ENCODE measurements at places on chromosomes 5 and 9. TPM values are rescaled to one million over a fixed set of nuclear protein-coding genes. Genes with fewer than 3 reads are reported as not detected.

Gene CAMK2A
- total RNA-seq, result 0.28 TPM

GRCh38 chr9:33458444-33458843, 11.1 kb upstream of the AQP3 start:
- peak; percentile 66 for ATAC-seq

Gene GPR151
- not detected for total RNA-seq

GRCh38 chr9:95108777-95109176, 208.7 kb downstream of the FANCC start:
- ATAC-seq, result no peak

DNA sequence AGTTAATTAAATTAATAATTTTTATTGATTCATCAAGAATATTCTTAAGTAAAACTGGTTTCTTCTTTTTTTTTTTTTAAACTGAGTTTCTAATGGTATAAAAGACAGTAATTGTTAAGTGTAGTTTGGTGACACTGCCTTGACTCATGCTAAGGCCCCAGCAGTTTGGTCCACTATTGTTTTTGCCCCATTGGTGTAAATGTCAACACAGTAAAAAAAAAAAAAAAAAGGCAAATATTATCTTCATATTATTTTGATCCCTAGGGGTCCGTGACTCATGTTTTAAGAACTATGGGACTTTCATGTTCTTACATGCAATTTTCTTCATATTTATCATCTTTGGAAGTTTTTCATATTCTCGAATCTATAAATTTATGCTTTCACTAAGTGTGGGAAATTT, 29.2 kb upstream of the JAK2 start:
- ATAC-seq, result no peak

GRCh38 chr5:145247745-145248040, 587.4 kb downstream of the PRELID2 start:
- ATAC-seq, result no peak

- ATAC-seq, result no peak
These were observed 1008.2 kb upstream of the CDH9 start for GRCh38 chr5:28046596-28046995.

DNA sequence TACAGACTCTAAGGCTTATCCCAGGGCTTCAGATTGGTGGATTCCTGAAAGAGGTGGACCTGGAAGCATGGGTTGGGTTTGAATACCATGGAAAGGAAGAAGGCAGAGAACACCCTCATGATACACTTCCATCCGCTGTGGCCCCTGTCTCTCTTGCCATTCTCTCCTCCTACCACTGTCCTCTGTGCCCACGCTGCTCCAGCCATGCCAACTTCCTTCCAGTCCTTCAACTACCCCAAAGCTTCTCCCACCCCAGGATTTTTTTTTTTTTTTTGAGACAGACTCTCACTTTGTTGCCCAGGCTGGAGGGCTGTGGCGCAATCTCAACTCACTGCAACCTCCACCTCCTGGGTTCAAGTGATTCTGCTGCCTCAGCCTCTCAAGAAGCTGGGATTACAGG, 1.7 kb upstream of the SPARC start:
- no peak for ATAC-seq

- no peak for ATAC-seq
These were observed 38.0 kb downstream of the VAV2 start for GRCh38 chr9:133953976-133954709.

DNA sequence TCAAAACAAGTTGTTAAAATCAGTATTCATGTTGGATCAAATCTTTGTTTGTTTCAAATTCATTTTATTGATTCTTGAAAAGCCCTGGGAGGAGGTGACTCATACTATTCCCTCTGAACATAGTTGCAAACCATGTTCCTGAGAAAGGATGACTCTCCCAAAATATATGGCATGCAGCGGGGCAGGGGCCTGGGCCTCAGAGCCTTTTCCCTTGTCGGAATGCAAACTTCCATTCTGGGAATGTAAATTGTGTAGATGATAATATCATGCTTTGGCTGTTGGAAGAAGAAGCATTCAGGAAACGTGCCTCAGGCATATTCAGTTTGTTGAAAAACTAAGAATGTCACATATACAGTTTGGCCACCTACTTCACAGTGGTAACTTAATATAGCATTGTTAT, 242.0 kb downstream of the AUH start:
- ATAC-seq, result no peak

DNA sequence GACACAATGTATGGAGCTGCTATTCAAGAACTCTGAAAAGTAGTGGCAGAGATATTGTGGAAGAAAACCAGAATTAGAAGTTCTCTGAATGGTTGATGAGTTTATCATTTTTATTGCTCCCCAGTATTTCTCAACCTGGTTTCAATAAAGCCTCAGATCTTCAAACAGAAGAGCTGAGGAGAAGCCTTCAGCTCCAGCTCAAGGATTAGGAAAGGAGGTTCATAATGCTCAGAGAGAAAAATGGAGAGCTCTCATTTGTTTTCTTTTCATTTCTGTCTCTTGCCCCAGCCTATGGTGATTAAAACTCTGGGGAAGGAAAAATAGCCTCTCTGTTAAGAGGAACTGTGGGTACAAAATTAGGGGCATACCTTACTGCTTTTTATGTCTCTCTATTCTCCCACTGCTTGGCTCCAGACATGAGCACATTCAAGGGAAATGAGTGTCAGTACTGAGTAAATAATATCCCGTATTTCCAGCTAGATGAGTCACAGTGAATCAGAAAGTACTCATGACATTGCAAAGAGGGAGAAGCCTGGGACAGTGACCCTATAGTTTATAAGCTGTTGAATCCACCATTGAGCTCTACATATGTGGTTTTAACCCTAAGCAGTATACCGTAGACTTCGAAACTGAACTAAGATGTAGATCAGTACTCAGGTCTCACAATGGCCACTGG, 138.1 kb downstream of the EMB start:
- ATAC-seq, result peak; percentile 56

Gene AMBP
- total RNA-seq, result 0.44 TPM

Gene TMEM250
- total RNA-seq, result 32.6 TPM
